ENCODE measurements at places on chromosomes 4 and X.
A peak's percentile ranks its signal among the peaks of the same experiment; 100 is the strongest.

DNA sequence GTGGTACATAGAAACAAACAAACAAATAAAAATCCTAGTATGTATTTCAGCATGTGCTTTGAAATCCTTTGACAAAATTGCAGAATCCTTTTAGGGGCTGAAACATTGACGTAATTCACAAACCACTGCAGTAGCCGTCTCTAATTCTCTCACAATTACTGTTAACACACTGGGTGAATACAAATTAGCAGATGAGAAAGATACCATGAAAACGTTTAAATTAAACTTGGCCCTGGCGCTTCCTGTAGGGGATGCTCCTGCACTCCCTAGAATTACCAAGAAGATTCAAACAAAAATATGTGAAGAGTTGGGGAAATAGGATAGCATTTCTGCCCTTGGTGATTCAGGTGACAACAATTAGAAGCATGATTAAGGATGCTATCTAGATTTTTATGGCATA lies 772.5 kb upstream of the PRKX start:
- no peak for DNase-seq

DNA sequence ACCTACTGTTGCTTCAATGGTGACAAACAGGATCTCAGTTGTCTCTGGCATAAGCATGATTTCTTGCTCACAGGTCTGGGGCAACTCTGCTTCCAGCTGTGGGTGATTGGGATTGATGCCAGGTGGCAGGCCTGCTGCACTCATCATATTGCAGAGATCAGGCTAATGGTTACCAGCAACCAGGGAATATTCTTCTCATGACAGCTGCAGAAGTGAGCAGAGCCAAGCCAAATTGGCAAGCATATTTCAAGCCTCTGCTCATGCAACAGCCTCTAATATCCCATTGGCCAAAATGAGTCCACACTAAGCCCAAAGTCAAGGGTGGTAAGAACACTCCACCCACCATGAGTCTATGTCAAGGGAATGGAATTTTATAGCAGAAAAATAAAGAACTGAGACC lies 26.7 kb upstream of the TBC1D19 start:
- DNase-seq: peak; percentile 98

DNA sequence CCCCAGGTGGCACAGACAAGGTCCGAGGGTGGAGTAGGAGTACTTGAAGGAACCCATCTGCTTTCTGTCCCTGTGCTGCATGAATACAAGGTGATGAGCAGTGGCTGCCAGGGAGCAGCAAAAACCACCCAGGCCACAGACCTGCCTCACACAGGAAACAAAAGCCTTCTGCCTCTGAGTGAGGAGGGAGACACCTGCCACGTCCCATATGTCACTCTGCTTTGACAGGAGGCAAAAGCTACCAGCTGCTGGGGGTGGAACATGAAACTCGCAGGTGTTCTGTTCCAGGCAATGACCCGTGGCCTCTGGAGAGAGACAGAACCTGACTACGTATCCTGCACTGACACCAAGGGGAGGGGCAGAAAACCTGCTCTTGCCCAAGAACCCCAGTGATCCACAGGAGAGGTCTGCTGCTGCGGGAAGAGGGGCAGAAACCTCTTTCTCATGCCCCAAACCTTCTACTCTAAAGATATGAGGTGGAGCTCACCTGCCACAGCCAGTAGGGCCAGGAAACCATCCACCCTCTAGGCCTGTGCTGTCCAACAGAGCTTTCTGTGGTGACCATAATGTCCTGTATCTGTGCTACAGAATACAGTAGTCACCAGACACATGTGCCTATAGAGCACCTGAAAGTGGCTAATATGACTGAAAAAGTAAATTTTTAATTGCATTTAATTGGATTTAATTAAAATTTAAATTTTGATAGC lies 172.9 kb downstream of the PRDM5 start:
- DNase-seq: no peak

DNA sequence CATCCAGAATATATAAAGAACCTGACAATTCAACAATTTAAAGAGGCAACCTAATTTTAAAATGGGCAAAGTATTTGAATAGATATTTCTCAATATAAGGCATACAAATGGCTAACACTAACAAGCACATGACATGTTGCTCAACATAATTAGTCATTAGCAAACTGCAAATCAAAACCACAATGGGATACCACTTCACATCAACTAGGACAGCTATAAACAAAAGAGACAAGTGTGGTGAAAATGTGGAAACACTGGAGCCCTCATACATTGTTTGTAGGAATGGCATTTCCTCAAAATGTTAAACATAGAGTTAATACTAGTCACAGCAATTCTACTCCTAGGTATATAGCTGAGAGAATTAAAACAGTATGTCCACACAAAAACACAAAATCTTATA lies 96.7 kb downstream of the CORIN start:
- DNase-seq: no peak

- DNase-seq: no peak
Observed at GRCh38 chrX:53323196-53323595, 41.8 kb upstream of the IQSEC2 start.

DNA sequence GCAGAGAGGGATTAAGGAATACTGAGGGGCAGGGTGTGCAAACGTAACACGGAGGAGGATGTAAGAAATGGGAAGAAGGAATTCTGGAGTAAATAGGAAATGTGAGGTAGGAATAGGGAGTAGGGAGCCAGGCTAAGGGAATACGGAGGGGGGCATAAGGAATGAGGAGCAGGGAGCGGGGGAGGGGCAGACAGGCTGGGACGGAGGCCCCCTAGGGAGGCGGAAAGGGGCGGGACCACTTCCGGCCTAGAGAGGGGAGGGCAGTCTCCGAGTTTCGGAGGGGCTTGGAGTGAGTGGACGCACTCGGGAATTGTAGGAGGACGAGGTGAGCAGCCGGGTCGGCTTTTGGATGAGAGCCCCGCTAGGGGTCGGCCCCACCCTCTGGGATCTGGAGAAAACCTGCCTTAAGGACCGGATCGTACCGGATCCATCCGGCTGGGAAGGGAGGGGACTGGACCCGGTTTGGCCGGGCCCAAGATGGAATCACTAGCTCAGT lies 612 bp downstream of the MAGED2 start:
- peak; percentile 76 for DNase-seq

DNA sequence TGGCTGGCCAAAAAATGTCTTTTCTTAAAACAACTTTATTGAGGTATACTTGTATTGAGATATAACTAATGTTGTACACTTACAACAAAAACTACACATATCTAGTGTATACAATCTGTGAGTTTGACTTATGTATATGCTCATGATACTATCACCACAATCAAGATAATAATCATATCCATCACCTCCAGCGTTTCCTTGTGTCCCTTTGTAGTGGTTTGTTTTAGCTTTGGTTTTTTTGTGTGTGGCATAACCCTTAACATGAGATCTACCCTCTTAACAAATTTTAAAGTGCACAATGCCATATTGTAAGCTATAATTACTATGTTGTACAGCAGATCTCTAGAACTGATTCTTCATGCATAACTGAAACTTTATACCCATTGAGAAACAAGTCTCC lies 13.4 kb upstream of the PCSK1N start:
- no peak for DNase-seq

DNA sequence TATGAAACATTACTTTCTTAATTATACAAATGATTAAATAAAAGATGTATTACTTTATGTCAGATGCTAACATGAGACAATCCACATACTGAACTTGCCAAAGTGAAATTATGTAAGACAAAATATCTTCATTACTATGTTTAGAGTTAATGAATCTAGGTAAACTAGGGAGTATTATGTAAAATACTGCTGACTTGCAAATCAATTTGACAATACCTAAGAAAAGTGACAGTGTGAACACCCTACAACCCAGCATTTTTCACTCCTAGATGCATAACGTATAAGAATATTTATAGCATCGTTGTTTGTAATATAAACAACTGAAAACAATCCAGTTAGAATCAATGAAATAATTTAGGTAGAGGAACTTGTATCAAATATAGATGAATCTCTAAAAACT lies 546.3 kb downstream of the MAGEB5 start:
- DNase-seq: no peak

- DNase-seq: no peak
Observed at GRCh38 chr4:25075129-25075528, 44.4 kb upstream of the LGI2 start.

DNA sequence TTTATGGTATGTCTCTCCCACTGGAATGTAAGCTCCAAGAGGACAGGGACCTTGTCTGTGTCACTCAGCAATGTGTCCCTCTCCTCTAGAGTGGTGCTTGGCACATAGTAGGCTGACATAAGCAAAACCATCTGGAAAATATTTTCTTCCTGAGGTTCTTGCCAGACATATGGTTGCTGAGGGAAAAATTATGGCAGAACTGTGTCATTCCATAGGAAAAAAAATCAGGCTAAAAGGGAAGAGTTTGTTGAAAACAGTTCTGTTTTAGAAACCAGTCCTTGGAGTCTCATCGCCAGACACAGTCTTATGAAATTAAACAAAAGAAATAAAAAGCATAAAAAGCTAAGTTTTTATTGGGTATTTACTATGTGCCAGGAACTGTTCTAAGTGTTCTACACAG lies 60.9 kb downstream of the RTL9 start:
- peak; percentile 18 for DNase-seq

DNA sequence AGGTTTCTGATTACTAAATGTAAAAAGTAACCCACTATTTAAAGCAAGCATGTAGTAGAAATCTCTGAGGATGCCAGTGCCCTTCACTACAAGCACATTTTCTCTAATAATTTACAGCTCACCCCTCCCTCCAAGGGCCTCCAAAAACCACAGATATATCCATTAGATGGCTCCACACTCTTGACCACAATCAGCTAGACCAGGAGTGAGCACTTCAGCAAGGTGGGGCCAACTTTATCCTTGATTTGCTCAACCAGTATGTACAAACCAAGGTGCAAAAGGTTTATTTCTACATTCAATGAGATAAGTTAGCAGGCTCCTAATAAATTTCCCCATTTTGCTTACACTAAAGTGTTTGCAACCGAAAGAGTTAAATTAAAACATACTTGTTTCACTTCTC lies 35.8 kb downstream of the RFC1 start:
- DNase-seq: no peak

GRCh38 chrX:107659768-107660167 lies 31.5 kb downstream of the PRPS1 start:
- DNase-seq: peak; percentile 48

GRCh38 chr4:42673082-42673425 lies 16.1 kb upstream of the ATP8A1 start:
- peak; percentile 17 for DNase-seq

GRCh38 chr4:37422102-37422501 lies 177.6 kb downstream of the NWD2 start:
- no peak for DNase-seq

All from fibroblast of upper back skin (primary cell).